ENCODE measurements at places on chromosomes 5 and 9.

GRCh38 chr9:16530669-16531642 is 339.5 kb downstream of the BNC2 start:
- peak; percentile 78 for DNase-seq

DNA sequence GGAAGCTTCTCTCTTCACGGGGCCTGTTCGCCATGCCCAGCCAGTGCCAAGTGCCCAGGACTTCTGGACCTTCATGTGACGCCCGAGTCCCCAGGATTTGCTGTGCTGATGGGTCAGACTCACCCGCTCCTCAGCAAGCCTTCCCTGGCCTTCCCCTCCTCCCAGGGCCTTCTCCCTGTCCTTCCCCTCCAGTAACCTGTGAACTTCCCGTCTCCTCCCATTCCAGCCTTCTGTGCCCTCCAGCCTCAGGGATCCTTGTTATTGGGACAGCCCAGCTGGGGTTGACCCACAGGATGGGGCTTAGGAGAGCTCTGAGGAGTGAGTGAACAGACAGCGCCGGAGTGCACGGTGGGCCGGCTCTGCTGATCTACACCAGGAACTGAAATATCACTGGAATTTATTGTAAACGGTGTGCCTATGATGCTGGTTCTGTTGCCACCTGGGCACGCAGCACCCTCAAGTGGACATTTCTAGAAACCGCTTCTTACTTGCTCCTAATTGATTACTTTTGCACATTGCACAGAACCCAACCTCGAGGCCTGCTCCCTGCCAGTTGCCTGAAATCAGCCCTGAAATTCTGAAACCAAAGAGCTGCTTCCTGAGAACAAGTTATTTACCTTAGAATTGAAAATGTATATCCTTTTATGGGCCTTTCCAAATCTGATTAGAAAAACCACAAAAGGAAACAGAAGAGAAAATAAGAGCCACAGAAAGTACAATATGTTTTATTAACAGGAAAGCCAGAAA is 1.5 kb downstream of the SPAAR start:
- DNase-seq, result no peak

- no peak for DNase-seq
Observed at GRCh38 chr9:121230256-121230655, 28.6 kb upstream of the RAB14 start.

- DNase-seq, result no peak
Observed at GRCh38 chr5:124139477-124139876, 607.0 kb downstream of the ZNF608 start.
